Kidney epithelial cell (primary cell): ENCODE measurements at places on chromosomes 5 and 9. TPM values are rescaled to one million over a fixed set of nuclear protein-coding genes. Genes with fewer than 3 reads are reported as not detected.

The RNF20 gene
- 26.1 and 26.2 TPM in 2 replicates for total RNA-seq

DNA sequence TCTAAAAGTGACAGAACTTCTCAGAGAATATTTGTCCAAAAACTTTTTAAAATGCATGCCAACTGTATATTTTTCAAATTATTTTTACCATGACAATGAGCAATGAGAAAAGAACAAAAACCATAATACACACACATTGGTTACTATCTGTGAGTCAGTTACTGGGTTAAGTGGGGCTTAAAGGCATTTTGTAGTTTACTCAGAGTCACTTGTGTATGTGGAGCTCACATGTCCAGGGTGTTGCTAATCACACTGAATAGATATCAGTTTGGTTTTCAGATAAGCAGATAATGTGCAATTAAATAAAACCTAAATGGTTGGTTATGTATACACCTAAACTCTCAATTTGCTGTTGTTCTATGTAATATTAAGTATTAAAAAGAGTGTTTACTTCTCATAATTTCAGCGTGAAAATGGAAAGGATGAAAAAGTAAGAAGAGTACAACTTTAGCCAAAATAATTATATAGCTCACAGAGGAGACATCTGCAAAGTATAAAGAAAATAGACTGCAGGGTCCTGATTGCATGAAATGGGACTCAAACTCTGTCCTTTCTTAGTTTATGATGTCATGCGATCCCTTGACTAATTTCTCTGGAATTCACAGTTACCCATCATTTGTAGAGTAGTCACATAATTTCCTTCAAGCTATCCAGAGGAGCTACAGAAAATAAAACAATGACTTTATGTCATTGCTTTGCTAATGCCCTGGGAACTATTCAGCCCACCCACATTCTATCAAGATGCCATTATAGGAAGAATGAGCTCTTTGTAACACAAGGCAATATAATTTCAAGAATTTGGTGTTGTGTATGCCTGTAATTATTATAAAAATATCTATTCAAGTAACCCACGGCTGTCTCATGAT lies 388.0 kb upstream of the ZNF608 start:
- peak; percentile 76 for DNase-seq

DNA sequence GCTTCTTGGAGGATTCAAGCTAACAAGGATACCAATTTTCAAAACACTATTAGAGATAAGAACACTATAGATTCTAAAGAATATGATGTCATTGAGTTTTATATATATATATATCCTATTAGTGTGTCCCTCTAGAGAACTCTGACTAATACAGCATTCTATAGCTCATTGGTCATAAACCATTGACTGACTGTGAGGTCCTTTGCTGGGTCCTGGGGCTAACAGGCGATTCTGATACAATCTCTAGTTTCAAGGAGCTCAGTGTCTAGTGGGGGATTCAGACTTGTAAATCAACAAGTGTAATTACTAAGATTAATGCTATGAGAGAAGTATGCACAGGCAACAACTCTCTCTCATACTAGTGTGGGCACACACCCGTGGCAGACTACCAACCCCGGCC lies 234.5 kb downstream of the DENND1A start:
- DNase-seq: no peak

DNA sequence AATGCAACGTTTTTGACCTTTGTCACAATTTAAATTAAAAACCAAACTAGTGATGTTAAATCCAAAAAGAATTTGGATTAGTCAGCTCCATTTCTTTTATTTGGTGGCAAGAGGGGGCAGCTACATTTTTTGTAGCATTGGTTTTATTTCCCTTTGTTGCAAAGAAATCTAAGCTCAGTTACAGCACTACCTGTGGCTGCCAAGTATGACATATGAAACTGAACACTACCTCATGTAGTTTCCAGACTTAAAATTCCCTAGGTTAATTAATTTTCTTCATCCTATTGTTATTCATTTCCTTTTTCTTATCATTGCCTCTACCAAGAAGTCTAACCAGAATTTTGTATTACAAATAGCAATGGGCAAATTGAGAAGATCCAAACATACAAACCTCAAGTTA lies 393.5 kb downstream of the BRINP1 start:
- DNase-seq: no peak

- DNase-seq: peak; percentile 97
Observed at GRCh38 chr5:9924614-9925013, 294.5 kb upstream of the TAS2R1 start.
